Gastrocnemius medialis (tissue), 4 donors: ENCODE measurements at places on chromosomes 5 and 9. TPM values are rescaled to one million over a fixed set of nuclear protein-coding genes. Genes with fewer than 3 reads are reported as not detected.

Gene PITX1
- total RNA-seq: 5.3 TPM

Gene AIF1L
- 10.6 TPM for total RNA-seq

Gene SHISAL2B
- not detected for total RNA-seq

Gene ARL10
- total RNA-seq: 3.4 TPM

Gene TTF1
- 12.7 TPM for total RNA-seq

Gene AJM1
- 1.3 TPM for total RNA-seq

- no peak for DNase-seq
These were observed 6.0 kb downstream of the DMRT1 start for GRCh38 chr9:847505-847904.

DNA sequence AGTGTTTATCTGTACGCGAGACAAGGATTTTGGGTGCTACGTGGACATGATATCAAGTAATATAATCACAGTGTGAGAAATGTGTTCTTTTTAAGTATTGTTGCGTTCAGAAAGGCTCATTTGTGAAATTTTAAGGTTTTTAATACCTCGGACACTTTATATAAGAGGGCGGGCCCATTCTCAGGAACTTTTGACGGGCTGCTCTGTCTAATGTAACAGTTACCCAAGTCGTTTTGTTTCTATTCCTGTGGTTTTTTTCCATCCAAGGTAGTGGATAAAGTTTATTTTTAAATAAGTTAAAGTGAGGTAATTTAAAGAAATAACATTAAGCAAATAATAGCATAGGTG lies 525 bp downstream of the SRP19 start:
- no peak for DNase-seq

- DNase-seq: peak; percentile 4
These were observed 536 bp downstream of the SLC27A4 start for GRCh38 chr9:128340691-128341434.

DNA sequence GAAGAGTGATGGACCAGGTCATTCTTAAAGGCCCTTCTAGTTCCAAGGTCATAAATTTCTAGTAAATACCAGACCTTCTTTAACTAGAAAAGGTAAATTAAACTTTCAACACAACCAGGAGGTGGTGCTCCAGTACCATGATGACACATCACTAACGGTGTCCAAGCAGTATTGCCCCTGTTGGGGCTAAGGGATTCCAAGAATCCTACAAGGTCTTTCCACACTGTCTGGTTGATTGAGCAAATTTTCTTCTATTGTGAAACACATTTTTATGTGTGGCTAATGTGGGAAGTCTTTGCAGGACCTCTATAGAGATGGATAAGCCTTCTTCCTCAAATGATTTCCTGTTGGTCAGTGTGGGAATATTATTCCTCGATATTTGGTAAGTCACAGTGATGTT lies 459.6 kb upstream of the PAPPA start:
- DNase-seq: peak; percentile 25

DNA sequence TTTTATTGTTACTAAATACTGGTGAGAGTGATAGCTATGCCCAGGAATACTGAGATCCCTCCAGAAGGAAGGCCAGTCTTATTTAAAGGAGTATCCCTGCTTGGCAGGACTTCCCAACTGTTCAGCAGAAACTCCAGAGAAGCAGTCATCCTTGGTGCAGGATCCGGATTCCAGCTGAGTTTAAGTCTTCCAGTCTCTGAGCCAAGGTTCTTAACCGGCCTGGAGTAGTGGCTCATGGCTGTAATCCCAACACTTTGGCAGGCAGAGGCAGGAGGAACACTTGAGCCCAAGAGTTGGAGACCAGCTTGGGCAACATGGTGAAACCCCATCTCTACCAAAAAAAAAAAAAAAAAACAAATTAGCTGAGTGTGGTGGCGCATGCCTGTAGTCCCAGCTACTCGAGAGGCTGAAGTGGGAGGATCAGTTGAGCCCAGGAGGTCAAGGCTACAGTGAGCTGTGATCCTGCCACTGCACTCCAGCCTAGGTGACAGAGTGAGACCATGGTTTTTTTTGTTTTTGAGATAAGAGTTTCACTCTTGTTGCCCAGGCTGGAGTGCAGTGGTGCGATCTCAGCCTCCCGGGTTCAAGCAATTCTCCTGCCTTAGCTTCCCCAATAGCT lies 7.6 kb downstream of the NAIF1 start:
- DNase-seq: peak; percentile 79

DNA sequence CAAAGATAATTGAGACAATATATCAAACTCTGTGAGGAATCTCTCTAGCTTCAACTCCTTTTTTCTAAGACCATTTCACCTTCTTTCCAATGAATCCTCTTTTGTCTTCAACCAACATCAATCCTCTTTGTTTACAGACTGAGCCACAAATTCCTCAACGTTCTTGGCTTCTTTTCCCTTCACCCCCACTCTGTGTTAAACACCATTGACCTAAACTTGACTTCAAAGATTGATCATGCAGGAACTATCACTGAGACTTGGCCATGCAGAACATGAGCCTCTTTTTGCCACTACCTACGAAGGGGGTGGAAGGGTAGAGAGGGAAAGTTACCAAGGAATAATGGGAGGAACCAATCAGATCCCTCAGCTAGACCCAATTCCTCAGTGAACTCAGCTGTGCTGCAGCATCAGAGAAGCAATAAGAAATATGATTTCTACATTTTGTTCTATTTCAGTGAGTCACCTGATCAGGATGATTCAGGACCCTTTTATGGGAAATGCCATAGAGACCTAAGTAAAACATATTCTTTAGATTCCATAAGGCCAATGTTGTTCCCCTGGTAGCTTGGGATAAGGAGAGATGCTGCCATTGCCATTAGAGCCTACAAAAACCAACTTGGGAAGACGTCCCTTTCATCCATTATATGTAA lies 187.7 kb upstream of the RGMB start:
- no peak for DNase-seq

- DNase-seq: no peak
These were observed 10.5 kb downstream of the PROP1 start for GRCh38 chr5:177985430-177986040.

- no peak for DNase-seq
These were observed 269.6 kb upstream of the RIOK2 start for GRCh38 chr5:97452646-97453045.

- DNase-seq: no peak
These were observed 273.9 kb downstream of the ARHGEF28 start for GRCh38 chr5:73899916-73900315.

DNA sequence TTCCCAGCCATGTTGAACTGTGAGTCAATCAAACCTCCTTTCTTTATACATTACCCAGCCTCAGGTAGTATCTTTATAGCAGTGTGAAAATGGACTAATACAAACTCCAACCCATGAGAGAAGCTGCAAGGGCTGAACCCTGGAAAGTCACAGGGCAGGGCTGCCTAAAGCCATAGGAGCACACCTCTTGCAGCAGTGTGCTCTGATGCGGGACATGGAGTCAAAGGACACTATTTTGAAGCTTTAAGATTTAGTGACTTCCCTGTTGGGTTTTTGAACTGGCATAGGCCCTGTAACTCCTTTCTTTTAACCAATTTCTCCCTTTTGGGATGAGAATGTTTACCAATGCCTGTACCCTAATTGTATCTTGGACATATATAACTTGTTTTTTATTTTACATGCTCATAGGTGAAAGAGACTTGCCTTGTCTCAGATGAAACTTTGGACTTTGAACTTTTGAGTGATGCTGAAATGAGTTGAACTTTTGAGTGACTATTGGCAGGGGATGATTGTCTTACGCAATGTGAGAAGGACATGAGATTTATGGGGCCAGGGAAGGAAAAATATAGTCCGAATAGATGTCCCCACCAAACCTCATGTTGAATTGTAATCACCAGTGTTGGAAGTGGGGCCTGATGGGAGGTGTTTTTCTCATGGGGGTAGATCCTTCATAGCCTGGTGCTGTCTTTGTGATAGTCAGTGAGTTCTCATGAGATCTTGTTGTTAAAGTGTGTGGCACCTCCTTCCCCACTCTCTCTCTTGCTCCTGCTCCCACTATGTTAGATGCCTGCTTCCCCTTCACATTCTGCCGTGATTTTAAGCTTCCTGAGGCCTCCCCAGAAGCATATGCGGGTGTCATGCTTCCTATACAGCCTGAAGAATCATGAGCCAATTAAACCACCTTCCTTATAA lies 159.5 kb upstream of the SPEF2 start:
- DNase-seq: no peak

DNA sequence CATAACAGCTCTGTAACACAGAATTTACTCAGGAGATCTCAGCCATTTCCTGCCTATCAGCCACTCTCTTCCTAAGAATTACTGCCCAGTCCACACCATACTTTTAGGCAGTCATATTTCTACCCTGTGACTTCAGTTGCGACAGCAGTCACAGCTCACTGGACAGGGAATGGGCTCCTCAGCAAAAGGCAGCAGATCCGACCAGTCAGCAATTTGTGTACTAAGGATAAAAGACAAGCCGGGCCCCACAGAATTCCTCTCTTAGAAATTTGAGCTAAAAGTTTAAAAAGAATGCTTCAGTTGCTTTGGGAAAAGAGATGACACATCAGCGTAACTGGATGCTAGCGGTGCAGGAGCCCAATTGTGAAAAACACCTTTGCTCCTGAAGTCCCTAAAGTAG lies 172.1 kb downstream of the ENC1 start:
- no peak for DNase-seq

DNA sequence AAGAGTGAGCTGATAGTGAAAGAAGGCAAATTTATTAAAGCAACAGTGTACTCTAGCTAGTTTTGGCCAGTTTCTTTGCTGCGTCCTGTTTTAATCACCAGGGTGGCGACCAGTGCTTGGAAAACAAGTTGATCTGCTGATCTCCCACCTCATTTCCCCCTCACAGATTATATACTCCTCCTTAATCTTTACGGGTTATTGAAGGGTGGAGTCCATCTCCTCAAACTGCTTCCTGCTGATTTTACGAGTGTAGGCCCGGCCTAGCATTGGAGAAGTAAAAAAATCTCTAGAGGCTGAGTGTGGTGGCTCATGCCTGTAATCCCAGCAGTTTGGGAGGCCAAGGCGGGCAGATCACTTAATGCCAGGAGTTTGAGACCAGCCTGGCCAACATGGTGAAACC lies 14.0 kb upstream of the CFAP95 start:
- no peak for DNase-seq

DNA sequence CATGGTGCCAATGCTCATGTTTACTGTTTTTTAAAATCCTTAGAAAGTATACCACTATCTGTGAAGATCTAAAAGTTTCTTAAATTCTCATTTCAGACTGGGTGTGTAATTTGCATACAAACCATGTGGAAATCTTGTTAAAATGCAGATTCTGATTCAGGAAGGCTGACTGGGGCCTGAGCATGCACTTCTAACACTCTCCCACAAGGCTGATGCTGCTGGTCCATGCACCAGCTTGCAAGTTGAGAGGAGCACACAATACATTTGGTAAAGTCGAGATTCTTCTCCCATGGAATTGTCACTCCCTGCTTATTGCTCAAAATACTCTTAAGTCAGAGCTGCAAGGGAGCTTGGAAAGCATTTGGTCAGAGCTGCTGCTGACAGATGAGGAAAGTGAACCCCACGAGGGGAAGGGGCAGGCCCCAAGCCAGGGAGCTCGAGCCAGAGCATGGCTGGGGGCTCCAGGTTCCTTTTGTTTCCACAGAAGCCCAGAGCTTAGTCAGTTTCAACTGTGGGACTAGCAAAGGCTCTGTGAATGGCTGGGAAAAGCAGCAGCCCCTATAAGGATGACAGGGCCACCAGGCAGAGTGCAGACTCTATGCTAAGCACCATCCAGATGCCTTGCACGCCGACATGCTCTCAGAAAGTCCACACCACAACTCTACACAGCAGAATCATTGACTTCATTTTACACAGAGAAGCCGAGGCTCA lies 93.5 kb upstream of the HAND1 start:
- no peak for DNase-seq

DNA sequence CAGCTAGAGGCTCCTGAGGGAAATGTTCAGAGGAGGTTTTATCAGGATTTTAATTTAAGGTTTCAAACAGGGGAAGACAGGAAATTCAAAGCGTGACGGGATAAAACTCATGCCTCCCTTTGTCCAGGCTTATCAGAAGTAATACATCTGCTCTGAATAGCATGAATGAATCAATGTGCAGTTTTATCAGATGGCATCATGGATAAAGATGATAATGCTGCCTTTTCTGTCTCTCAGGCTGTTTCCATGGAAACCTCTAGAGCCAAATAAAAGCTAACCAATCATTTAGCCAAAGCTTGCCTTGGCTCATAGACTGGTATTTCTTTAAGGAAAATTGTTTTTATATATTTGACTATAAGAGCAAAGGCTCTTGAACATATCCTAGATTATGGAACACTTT lies 16.4 kb downstream of the MFAP3 start:
- no peak for DNase-seq

DNA sequence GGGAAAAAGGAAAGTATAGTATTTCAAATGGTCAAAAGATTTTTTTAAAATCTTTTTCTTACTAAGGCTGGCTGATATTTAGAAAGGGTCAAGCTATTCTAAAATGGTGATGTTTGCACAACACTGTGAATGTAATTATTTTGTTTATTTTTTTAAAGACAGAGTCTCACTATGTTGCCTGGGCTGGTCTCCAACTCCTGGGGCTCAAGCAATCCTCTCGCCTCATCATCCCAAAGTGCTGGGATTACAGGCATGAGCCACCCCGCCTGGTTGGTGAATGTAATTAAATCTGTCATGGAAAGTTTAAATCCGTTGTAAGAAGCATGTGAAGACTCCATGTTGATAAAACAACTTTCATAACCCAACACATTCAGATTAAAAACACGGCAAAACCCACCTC lies 2.6 kb downstream of the UBTD2 start:
- DNase-seq: no peak

DNA sequence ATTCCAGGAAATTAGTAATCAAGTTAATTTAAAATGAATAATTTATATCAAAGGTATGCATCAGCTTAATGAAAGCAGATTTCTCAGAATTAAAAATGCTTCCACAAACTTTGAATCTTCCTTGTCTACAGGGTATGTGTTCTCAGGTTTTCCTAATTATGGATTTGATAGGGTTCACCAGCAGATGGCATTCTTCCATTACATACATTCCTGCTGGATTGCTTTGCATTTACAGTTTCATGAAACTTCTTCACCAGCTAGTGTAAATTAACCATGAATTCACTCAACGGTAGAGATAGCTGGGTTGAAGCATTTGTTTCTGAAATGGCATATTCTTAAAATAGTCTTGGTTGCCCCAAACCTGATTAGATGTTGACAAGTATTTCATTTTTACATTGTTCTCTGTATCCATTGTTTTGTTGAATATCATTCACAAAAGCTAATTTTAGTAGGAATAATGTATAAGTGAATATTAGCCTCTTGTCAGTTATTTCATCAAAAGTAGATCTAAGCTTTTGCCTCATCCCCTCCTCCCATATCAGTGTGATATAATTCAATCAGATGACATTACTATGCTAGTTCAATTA lies 68.7 kb upstream of the WDR41 start:
- no peak for DNase-seq
